ENCODE measurements at places on chromosomes 3 and 15.

DNA sequence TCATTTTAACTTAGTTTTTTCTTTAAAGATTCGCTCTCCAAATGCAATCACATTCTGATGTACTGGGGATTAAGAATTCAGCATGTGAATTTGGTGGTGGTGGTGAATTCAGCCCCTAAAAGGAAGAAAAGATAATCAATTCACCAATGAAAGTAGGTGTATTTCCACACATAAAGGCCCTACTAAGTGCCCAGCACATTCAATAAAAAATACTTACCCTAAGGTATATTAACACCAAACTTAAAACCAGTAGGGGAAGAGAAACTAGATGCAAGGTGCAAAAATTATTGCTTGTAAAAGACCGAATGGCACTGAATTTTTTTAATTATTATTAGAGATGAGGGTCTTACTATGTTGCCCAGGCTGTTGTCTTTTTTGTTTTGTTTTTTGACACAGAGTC lies 16.8 kb upstream of the SUCNR1 start:
- H3K27ac ChIP-seq = no peak overlapping the region
- no peaks in the 10 kb centered on the region for H3K4me1 ChIP-seq
- no peak for DNase-seq
- H3K4me3 ChIP-seq = no peak overlapping the region

- no peak overlapping the region for H3K4me3 ChIP-seq
- no peaks in the 10 kb centered on the region for H3K4me1 ChIP-seq
- H3K27me3 ChIP-seq = no peaks in the 10 kb centered on the region
- H3K36me3 ChIP-seq = no peaks in the 10 kb centered on the region
Observed at GRCh38 chr3:167750272-167750971, 14.9 kb downstream of the SERPINI1 start.

DNA sequence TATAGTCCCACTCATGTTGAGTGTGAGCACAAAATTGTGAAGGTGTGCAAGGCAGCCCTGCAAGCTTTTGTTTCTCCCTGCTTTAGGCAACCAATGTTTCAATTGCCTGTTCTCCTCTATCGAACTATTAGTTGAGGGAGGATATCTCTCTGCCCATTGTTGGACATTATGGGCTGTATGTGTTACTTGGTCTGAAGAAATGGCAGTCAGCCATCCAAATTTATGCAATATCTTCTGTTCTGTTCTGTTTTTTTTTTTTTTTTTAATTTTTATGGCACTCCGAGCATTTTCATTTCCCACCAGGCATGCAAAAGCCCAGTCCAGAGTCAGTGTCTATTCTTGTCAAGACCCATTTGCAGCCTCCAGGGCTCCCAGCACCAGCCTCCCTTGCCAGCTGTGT lies 44.0 kb downstream of the ANAPC13 start:
- H3K4me1 ChIP-seq = no peaks in the 10 kb centered on the region
- H3K27me3 ChIP-seq = no peaks in the 10 kb centered on the region
- no peak overlapping the region for H3K27ac ChIP-seq
- no peak overlapping the region for H3K4me3 ChIP-seq
- no peak for DNase-seq
- no peaks in the 10 kb centered on the region for H3K36me3 ChIP-seq

DNA sequence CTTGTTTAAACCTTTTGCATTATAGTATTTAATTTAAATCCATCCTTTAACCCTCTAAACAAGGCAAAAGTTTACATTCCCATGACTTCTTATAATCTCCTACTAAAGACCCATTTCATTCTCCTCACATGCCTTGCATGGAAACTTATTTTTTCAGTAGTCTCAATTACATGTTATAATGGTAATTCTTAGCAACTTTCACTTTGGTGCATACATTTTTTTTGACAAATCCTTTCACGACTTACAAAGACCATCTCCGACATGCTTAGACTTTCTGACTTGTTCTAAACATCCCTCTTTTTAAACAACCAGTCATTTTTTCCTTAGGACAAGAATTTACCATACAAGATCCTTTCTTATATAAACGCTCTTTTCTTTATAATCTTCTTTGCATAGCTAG lies 615.4 kb upstream of the GBE1 start:
- DNase-seq = no peak
- H3K4me1 ChIP-seq = no peaks in the 10 kb centered on the region
- H3K4me3 ChIP-seq = no peak overlapping the region

DNA sequence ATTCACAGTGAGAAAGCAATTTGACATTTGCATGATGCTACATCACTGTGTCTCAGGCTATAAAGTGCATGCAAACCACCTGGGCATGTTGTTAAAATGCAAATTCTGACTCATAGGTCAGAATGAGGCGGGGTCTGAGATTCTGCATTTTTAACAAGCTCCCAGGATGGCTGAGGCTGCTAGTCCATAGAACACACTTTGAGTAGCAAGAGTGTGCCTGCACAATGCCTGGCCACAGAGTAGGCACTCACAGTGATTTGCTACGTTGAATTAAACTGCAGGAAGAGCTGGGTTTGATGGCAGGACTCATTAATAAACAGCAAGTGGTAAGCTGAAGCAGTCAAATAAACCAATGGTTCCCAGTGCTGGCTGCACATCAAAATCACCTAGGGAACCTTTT lies 48.1 kb downstream of the NTRK3 start:
- no peak overlapping the region for H3K4me3 ChIP-seq
- H3K27ac ChIP-seq = no peak overlapping the region
- DNase-seq = no peak
- no peaks in the 10 kb centered on the region for H3K36me3 ChIP-seq
- H3K27me3 ChIP-seq = no peaks in the 10 kb centered on the region

DNA sequence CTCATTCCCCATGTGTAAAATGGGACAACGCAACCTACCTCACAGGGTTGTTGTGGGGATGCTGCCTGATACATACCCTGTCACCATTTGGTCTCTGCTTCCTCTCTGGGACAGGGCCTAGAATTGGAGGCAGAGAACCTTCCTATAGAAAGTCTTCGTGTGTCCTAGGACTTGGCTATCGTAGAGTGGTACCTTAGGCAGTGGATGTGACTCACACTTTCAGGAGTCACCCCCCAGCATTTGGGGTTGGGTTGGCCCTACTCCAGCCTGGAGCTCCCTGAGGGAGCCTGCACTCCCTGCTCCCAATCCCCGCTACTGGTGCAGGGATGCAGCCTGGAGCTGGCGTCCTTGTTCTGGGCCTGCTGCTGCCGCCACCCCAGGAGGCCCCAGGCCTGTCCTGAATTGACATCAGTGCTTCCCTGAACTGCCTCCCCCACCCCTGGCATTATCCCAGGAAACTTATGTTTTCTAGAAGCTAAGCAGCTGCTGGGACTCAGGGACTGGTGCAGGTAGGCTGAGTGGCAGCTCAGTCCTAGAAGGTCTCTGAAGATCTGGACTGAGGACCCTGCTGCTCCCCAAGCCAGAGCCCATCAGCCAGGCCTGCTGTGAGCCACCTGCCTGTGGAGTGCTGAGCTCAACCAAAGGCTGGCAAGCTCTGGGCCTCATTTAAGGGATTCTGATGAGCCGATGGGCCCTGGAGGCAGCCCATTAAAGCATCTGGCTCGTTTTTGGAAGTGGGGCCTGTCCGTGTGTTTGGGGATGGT lies 9.9 kb downstream of the C15orf39 start:
- H3K36me3 ChIP-seq = peaks cover 47% of the 10 kb centered on the region
- no peak for DNase-seq
- no peak overlapping the region for H3K27ac ChIP-seq
- no peaks in the 10 kb centered on the region for H3K4me1 ChIP-seq

- no peaks in the 10 kb centered on the region for H3K27me3 ChIP-seq
- peaks cover 29% of the 10 kb centered on the region for H3K36me3 ChIP-seq
- no peaks in the 10 kb centered on the region for H3K4me1 ChIP-seq
- no peak overlapping the region for H3K4me3 ChIP-seq
- DNase-seq = no peak
Observed at GRCh38 chr3:32154205-32154579, 47.8 kb downstream of the GPD1L start.

DNA sequence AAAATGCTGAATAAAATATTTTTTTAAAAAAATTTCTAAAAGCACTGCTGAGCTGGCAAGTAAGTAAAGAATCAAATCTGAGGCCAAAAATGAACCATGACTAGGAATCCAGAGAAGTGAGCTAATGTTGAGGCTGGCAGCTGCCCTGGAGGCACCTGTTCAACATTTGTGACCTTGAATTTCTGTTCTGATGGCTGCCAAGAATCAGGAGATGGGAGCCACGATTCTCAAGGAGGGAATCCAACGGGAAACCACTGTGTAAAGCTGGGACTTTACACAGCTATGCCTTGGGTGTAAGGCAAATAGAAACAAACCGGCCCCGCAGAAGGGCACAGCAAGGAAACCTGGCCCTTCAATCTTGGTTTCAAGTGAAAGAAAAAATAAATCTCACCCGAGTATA lies 22.7 kb downstream of the HEG1 start:
- H3K27ac ChIP-seq = no peak overlapping the region
- no peaks in the 10 kb centered on the region for H3K27me3 ChIP-seq
- peaks cover 5% of the 10 kb centered on the region for H3K4me1 ChIP-seq
- no peak overlapping the region for H3K4me3 ChIP-seq

GRCh38 chr15:86375733-86376280 lies 296.1 kb downstream of the AGBL1 start:
- no peak for DNase-seq
- no peaks in the 10 kb centered on the region for H3K36me3 ChIP-seq
- no peak overlapping the region for H3K4me3 ChIP-seq

DNA sequence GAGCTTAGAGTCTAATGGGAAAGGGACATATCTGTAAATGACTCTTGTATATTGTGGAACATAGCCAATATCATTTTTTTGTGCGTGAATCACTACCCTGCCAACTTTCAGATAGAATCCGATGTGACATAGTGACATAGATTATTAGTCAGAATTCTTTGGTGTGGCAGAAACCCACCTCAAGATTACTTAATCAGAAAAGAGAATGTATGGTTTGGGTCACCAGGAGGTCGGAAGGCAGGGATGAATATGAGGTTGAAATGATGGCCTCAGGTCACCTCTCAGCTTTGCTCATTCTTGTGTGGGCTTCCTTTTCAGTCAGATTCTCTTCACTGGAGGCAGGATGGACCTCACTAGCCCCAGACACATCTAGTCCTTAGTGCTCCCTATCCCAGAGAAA lies 41.4 kb downstream of the SNAPC5 start:
- H3K27me3 ChIP-seq = no peaks in the 10 kb centered on the region
- H3K4me1 ChIP-seq = no peaks in the 10 kb centered on the region
- peaks cover 4% of the 10 kb centered on the region for H3K36me3 ChIP-seq
- DNase-seq = no peak

DNA sequence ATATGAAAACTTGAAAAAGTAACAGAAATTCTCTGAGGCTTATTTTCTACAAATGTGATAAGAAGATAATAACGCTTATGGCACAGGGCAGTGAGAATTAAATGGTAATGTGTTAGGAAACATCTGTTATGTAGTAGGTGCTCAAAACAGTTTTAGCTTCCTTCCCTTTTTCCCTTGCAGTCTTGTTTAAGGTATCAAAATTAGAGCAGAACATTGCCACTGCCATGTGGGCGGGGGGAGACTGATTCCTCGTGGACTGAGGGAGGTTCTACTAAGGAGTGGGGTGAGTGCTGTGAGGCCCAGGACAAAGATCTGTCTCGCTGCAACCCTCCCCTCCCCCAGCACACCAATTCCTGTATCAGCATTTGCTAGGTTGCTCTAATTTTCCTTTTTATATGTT lies 702.4 kb downstream of the TUSC7 start:
- no peaks in the 10 kb centered on the region for H3K4me1 ChIP-seq
- H3K27ac ChIP-seq = no peak overlapping the region
- H3K4me3 ChIP-seq = no peak overlapping the region
- H3K27me3 ChIP-seq = no peaks in the 10 kb centered on the region

- no peak overlapping the region for H3K4me3 ChIP-seq
- no peaks in the 10 kb centered on the region for H3K27me3 ChIP-seq
- no peaks in the 10 kb centered on the region for H3K36me3 ChIP-seq
Observed at GRCh38 chr3:165754219-165755007, 82.8 kb downstream of the BCHE start.

All from effector memory CD4-positive, alpha-beta T cell (primary cell).